Central memory CD4-positive, alpha-beta T cell (primary cell): ENCODE measurements at places on chromosomes 7 and 10.

DNA sequence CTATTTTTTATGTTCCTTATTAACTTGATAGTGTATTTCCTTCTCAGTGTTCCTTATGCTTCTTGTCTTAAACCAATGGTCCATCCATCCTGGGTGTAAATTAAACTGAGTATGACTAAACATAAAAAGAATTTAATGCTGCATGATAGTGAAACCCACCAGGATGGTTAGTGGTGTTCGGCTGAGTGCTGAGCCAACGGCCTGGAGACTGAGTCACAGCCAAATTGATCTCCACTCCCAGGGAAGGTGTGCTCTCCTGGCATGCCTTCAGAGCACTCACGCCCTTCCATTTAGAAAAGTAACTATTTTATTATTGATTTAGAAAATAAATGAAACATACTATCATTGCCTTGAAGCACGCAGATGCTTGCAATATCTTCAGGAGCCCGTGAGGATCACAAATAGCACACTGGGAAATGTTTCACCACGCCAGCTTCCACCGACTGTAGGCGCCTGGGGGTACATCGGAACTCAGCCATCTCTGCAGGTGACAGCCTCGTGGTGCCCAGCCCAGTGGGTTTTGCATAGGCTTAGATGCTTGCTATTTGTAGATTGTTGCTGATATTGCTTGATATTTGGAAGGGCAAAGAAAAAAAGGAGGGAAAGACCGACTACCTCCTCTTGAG, 40.0 kb upstream of the LOXL4 start:
- no peak for DNase-seq

- no peak for DNase-seq
Measured at GRCh38 chr10:2929480-2930258, 137.7 kb upstream of the PFKP start.

DNA sequence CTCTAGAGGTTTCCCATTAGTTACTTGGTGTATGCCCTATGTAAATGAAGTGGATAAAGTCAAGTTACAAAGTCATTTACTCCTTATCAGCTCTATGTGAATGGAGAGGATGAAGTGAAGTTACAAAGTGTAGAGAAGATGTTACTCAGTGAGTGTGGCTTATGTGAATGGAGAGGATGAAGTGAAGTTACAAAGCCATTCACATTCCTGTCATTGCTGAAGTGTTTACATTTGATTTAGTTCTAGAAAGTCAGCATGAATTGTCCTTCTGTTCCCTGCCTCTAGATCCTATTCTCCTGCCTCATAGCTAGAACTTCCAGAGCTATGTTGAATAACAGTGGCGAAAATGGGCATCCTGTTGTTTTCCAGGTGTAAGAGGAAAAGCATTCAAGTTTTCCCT, 880.1 kb downstream of the DNAJB9 start:
- DNase-seq = no peak

DNA sequence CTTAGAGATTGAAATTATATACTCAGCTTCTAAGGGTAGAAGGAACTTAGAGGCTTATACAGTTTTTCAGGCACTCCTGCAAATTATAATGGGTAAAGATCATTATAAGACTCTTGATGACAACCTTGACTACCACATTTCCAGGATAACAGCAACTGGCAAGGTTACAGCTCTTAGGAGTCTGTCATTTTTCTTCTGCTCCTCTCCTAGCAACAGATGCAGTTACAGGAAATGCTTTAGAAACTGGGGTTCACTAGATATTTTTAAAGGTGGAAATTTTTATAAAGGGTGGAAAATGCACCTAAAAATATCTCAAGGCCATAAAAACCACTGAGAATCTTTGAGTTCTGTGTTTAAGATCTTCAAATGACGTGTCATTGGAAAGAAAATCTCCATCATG, 185.8 kb downstream of the RELN start:
- DNase-seq = no peak

GRCh38 chr10:44035474-44036197, 349.3 kb downstream of the CXCL12 start:
- DNase-seq = no peak

DNA sequence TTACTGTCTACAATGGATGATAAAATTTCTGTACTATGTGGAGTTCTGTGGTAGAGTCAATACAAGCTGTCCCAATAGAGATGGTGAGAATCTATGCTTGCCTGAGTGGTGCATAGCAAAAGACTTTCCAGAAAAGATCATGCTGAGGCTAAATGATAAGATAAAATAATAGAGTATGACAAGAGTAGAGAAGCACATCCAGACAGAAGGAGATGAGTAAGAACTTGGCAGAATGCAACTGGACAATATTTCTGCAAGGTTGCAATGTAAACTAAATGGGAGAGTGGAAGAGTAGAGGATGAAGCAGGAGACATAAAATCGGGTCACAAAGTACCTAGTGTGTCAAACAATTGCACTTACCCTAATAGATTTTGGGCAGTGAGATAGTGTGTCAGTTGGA, 347.6 kb downstream of the MDFIC start:
- DNase-seq = no peak

- no peak for DNase-seq
Measured at GRCh38 chr7:70544016-70544415, 587.9 kb upstream of the GALNT17 start.
